Right ventricle myocardium inferior (tissue), 1 donor: ENCODE measurements at places on chromosomes 4 and X.

GRCh38 chrX:13168269-13168668 lies 123.8 kb upstream of the FAM9C start:
- no peak for DNase-seq

GRCh38 chrX:152637649-152638442 lies at the start of gene GABRQ:
Gene GABRQ (plus strand): TSS chrX:152637895. CDS start chrX:152638203, 308 bp downstream.
- DNase-seq, result no peak

DNA sequence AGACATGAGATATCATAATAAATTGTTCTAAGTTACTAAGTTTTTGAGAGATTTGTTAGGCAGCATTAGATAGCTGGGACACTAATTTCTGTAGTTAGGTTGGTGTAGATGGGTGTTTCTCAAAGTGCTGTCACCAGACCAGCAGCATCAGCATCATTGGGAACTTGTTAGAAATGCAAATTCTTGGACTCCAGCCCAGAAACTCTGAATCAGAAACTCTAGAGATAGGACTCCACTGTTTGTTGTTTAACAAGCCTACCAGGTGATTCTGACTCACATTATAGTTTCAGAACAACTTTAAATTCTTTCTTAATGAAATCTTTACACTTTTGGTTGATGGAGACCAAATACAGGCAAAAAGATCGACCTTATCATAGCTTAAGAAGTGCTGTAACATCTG lies 173.7 kb downstream of the PABPC4L start:
- DNase-seq, result no peak

DNA sequence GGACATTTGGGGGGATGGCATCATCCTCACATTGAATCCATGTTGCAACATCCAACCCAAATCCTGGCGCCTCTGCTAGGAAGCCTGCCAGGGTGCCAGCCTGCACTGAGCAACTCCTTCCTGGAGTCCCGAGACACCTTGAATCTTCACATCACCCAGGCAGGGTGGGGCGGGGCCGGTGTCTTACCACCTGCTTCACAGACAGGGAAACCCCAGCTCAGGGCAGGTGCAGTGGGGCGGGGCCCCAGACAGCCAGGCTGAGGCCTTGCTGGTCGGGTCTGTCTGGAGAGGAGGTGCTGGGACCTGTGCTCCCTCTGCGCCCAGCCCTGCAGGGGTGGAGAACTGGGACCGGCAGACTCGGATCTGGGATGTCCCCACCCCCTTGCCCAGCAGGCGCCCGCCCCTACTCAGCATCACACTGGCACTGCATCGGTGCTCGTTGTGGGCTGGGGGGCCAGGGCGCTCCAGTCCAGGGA lies 31.5 kb upstream of the HTRA3 start:
- peak; percentile 70 for DNase-seq

DNA sequence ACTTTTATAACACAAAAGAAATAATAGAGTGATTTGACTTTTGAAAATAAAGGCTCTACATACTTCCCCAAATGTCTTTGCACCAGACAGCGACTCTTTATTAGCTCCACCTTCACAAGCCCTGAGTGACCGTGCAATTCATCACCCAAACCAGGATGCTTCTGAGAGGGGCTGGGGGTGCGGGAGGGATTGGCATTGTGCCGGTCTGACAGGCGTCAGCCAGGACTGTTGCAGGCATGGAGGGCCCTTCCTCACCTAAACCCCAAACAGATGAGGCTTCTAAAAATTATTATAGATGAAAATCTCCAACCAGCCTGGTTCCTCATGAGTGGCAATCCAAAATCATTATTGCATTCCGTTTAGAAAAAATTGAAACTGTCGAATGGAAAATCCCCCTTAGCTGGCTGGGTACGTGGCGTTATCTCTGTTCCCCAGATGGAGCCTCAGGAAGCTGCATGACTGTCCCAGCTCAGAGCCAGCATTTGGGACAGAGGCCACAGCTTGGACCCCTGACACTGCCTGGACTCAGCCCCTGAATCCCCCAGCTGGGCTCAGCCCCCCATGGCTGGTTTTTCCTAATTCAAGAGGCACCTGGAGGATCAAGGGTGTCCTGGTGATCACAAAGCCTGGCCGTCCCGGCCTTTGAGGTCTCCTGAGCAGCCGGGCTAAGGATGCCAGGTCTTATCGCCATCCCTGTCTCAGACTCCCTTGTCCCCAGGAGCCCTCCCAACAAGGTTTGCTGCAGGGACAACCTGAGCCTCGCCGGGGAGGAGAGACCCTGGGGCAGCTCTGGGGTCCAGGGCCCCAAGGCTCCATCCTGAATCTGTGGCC lies 60.4 kb downstream of the SORCS2 start:
- no peak for DNase-seq

- no peak for DNase-seq
These were observed 84.6 kb upstream of the GUCY1A1 start for GRCh38 chr4:155582041-155582440.

DNA sequence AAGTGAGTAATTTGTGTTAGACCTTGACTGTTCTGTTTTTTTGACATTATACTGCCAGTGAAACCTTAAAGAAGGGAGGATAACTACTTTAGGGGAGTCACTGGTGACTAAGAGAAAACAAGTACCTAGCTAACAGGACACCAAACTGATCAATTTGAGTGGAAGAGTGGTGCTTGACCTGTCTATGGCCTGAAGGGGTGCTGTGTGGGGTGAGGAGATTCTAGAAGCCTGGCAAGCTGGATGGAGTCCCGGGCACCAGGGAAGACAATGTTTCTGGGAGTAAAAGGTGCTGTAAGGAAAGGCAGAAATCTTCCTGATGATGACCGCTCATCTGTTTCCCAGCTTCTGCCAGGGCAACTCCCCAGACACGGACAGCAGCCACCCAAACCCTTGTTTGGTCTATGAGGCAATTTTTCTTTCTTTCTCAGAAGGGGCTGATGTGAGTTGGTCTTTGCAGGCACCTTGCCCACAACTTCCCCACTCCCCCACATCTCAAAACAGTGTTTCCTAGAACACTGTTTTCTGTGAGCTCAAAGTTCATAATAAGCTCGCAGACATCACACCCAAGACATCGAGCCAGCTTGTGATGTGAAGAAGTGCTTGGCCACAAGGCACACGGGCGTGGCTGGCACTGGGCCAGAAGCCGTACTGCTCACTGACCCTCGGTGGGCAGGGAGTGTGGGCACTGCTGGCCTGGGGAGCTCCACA lies 4.6 kb downstream of the TXK start:
- no peak for DNase-seq

DNA sequence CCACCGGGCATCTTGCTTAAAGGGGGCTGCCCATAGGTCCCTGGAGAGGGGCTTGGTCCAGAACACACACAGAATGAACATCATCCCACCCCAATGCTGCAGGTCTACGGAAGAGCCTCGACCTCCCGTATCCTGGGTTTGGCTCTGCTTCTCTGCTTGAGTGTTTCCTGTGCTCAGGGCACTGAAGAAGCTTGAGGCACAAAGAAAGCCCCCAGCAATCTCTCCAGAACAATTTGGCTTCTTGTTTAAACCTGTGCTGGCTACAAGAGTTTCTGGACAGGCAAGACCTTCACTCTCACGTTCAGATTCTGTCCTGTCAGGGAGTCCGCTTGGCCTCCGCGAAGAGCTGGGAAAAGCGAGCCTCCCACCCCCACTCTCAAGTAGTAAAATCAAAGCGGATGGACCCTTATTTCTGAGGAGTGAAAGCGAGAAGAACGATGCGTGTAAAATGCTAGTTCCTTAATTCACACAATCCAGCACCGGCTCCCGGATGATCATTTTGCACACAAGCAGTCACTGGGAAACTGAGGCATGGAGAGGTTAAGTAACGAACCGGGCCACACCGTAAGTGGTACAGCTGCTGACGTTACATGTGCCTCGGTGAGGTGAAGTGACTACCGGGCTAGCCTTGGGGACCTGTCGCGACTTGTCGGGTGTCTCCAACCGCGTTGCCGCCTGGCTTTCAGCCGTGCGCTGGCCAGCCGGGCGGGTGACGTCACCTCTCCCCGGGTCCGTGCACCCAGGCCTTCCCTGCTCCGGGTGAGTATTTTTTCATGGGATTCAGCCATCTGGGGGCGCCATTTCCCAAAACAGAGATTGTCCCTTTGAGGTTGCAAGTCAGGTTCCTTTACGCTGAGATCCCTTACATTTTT lies 3.1 kb upstream of the SFRP2 start:
- peak; percentile 63 for DNase-seq

- DNase-seq, result peak; percentile 75
These were observed 16.0 kb downstream of the CTBP1 start for GRCh38 chr4:1232661-1233621.

GRCh38 chrX:29530501-29530900 lies 684.9 kb upstream of the MAGEB2 start:
- DNase-seq, result no peak

- DNase-seq, result no peak
These were observed 160.3 kb downstream of the SHOX start for GRCh38 chrX:790783-791360.

- DNase-seq, result no peak
These were observed 19.7 kb downstream of the NOP14 start for GRCh38 chr4:2943364-2944090.

DNA sequence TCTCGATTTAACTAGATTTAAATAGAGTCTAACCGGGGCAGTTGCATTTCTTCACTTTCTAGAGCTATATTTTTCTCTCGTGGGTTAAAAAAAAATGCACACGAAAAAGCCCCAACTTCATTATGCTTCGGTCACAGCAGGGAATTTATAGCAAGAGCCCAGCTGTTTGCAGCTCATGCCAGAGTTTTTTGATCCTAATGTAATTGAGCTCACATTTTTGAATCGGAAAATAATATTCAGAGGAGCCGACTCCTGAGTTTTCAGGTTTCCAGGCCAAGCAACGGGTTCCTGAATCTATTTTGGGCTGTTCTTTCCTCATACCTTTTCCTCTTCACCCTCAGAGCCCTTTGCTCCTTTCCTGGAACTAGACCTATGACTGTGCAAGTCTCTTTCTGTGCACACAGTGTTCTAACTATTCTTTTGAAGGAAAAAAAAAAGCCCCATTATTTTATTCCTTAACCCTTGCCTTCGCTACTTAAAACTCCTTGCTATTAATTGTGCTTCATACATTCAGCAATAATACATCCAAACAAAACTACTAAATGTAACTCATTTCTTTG lies 27.5 kb upstream of the ESX1 start:
- DNase-seq, result no peak

DNA sequence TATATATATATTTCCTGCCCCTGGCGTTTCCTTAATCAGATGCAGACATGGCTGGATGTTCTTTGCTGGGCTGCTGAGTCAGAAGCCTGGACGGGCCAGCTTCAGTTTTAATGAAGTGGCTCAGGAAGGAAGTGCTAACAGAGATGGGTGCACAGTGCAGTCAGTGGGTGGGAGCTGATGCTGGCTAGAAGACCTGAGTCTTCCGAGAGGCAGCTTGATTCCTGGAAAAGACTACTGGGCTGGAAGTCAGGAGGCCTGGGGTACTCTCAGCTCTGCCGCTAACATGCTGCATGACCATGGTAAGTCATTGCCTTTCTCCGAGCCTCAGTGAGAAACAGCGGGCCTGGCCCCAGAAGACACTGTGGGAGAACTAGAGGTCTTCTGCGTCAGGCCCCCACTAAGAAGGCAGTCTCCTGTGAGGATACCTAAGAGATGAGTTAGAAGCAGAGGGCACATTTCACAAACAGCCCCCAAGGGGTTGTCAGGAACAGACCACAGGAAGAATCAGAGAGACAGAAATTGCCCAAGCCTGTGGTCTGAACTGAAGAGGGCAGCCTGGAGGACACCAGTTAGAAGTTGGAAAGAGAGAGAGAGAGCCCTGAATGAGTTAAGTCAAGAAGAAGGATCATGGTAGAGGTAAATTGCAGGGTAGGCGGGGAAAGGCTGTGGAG lies 8.3 kb upstream of the CD40LG start:
- DNase-seq, result no peak

DNA sequence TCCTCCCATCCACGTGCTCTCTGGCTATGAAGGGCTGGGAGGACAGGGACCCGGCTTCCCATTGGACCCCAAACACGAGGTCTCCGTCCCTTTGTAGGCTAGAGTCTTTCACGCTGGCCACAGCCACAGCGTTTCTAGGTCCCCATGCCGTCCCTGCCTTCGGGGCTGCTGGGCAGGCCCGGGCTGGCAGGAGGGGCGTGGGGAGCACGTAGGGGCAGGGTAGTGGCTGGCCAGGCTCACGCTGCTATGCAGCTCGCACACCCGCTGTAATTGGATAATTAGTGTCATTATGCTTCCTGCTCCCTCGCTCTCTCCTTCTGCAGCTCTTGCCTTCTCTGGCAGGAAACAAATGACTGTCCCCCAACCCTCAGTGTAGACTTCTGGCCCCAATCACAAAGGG lies 9.8 kb downstream of the ATP2B3 start:
- DNase-seq, result no peak

- no peak for DNase-seq
These were observed 89.8 kb downstream of the MRPL1 start for GRCh38 chr4:77952457-77952856.

DNA sequence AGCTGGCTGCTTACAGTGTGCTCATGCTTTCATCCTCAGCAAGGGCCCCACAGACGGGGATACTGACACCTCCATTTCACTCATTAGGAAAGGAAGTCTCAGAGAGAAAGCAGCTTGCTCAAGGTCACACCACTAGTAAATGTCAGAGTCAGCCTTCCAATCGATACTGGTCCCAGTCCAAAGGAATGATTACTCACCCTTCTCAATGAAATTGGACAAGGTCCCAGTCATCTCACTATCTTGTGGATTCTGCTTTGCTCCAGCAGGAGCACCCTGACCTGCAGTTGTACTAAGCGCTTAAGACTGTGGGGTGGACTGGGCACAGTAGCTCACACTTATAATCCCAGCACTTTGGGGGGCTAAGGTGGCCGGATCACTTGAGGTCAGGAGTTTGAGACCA lies 132.2 kb upstream of the SLC34A2 start:
- no peak for DNase-seq

DNA sequence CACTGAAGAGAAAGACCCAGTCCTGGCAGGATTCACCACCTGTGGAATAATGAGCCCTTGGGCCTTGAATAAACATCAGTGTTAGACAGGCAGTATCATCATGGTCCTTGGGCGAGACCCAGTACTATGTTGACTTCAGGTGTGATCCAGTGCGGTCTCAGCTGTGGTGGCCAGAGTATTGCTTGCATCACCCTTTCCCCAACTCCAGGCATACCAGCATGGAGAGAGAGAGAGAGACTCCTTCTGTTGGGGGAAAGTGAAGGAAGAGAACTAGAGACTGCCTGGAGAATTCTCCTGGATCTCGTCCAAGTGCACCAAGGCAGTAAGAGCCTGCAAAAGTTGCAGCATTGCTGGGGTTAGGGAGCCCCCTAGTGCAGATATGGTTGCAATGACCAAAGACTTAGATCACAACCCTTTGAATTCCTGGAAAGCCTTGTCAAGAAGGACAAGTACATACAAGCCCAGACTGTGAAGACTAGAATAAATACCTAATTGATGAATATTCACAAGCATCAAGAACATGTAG lies 61.1 kb upstream of the VAMP7 start:
- DNase-seq, result no peak

DNA sequence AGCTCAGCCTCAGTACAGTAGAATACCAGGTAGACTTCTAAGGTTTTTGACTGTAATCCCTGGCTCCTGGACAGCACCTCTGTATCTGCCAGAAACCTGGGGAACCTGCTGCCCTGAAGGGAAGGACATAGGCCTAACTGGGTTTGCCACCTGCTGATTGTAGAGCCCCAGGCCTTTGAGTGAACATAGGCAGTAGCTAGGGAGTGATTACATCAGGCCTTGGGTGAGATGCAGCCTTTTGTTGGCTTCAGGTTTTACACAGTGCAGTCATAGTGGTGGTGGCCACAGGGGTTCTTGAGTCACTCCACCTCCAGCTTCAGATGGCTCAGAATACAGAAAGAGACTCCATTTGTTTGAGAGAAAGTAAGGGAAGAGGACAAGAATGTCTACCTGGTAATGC lies 19.3 kb downstream of the IQCM start:
- no peak for DNase-seq

- no peak for DNase-seq
These were observed 249.0 kb downstream of the STK32B start for GRCh38 chr4:5300283-5300682.
